ENCODE measurements at places on chromosomes 1 and 21. TPM values are rescaled to one million over a fixed set of nuclear protein-coding genes. Genes with fewer than 3 reads are reported as not detected.

DNA sequence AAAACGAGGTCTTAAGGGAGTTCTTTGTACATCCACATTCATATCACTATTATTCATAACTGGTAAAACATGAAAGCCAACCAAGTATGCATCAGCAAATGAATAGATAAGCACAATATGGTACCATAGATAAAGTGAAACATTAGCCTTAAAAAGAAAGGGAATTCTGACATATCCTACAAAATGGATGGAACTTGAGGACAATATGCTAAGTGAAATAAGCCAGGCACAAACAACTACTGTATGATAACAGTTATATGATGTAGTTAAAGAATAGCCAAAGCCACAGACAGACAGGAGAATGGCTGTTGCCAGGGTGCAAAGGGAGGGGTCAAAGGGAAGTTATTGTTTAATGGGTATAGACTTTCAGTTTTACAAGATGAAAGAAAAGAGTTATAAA lies 148.9 kb downstream of the EIF4G3 start:
- no peaks in the 10 kb centered on the region for H3K27me3 ChIP-seq
- DNase-seq = no peak
- H3K4me3 ChIP-seq = no peak overlapping the region
- peaks cover 19% of the 10 kb centered on the region for H3K36me3 ChIP-seq
- no peak overlapping the region for H3K27ac ChIP-seq

GRCh38 chr21:29306920-29307319 lies 8.2 kb downstream of the BACH1 start:
- peaks cover 18% of the 10 kb centered on the region for H3K36me3 ChIP-seq
- H3K27me3 ChIP-seq = no peaks in the 10 kb centered on the region
- no peak for DNase-seq

DNA sequence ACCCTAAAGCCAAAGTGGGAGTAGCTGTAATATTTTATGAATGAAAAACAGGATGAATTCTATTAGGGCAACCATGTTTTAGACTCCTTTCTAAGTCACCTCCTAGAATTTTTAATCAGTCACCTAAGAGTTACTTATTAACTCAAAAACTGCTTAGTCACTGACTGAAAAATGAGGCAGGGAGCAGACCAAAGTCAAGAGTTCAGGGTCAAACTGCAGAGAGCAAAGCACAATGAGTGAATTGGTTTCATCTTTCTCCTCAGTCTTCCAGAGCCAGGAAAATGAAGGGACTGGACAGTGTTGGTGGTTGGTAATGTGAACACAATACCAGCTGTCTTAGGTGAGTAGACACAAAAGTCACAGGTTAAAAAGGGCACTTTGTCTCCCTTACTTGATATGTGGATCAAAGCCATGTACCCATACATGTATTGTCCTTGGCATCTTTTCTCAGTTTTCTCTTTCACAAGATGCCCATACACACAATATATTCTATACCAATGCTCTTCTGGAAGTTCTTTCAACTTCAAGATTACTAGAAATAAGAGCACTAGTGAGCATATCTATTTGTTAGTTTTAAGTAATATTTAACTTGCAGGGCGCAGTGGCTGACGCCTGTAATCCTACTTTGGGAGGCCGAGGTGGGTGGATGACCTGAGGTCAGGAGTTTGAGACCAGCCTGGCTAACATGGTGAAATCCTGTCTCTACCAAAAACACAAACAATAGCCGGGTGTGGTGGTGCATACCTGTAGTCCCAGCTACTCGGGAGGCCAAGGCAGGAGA lies 42.2 kb downstream of the ATP1B1 start:
- H3K27ac ChIP-seq = no peak overlapping the region
- no peaks in the 10 kb centered on the region for H3K27me3 ChIP-seq
- no peak for DNase-seq
- no peaks in the 10 kb centered on the region for H3K4me1 ChIP-seq

- H3K36me3 ChIP-seq = no peaks in the 10 kb centered on the region
- H3K4me3 ChIP-seq = no peak overlapping the region
These were observed 42.0 kb downstream of the STUM start for GRCh38 chr1:226590614-226591013.

- H3K4me3 ChIP-seq = no peak overlapping the region
- no peaks in the 10 kb centered on the region for H3K36me3 ChIP-seq
- no peaks in the 10 kb centered on the region for H3K27me3 ChIP-seq
- no peak overlapping the region for H3K27ac ChIP-seq
- DNase-seq = no peak
These were observed 467.5 kb downstream of the SMYD3 start for GRCh38 chr1:246039584-246039983.

DNA sequence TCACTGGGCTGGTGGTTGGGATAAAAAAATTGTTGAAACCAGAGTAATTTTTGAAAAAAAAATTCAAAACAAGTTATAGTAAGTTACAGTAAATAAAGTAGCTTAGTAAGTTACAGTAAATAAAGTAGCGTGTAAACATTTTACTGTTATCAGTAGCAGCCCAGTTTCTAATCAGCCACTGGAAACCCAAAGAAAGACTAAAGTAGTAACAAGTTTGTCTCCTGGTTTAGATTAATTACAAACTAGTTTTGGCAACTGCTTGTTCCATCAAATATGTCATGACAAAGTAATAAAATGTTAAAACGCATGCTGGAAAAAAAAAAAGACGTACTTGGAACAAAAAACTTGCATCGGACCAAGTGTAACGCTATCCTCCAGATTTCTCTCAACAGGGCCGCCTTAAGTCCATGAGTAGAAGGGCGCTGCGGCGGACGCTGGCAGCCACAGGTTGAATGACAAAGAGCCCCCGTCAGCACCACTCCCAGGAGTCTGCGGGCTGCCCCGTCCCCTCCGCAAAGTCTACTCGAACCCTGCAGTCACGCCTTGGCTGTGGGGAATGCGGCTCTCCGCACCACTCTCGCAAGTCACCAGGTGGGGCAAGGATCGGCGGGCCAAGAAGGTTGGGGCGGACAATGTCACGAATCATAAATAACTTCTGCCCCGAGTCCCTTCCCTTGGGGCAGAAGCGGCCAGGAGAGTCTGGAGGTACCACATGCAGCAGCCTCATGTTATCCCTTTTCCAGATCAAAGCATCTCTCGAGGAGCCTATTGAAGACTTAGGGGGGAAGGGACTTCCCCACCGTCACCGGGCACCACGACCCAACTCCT lies 837 bp downstream of the SLC16A1 start:
- DNase-seq = peak; percentile 82
- H3K36me3 ChIP-seq = peaks cover 27% of the 10 kb centered on the region
- H3K4me1 ChIP-seq = peaks cover 50% of the 10 kb centered on the region
- no peaks in the 10 kb centered on the region for H3K27me3 ChIP-seq
- peak overlapping the region; percentile 99 for H3K4me3 ChIP-seq

- H3K36me3 ChIP-seq = no peaks in the 10 kb centered on the region
- peaks cover 3% of the 10 kb centered on the region for H3K27me3 ChIP-seq
- DNase-seq = no peak
- peaks cover 44% of the 10 kb centered on the region for H3K4me1 ChIP-seq
These were observed 1.7 kb downstream of the F5 start for GRCh38 chr1:169584483-169585144.

DNA sequence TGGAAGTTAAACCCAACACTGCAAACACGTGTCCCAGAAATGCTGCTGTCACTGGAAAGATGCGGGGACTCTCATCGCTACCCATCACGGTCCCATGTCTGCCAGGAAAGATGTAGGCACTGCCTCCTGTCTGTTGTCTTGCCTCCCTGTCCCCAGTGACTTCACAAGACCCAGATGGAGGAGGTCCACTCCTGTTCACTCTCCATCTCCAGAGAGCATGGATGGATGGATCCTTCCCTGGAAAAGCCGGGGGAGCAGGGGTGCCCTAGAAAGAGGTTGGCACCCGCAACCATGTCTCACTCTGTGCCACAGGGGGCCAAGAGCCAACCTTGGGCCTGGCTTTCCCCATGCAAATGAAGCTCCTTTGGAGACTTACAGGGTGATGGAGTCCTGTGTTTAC lies 135.5 kb downstream of the GLIS1 start:
- H3K4me1 ChIP-seq = peaks cover 4% of the 10 kb centered on the region
- no peak for DNase-seq
- H3K27ac ChIP-seq = no peak overlapping the region
- no peak overlapping the region for H3K4me3 ChIP-seq
- no peaks in the 10 kb centered on the region for H3K27me3 ChIP-seq

- H3K27me3 ChIP-seq = peaks cover 3% of the 10 kb centered on the region
- H3K4me1 ChIP-seq = peaks cover 13% of the 10 kb centered on the region
- no peaks in the 10 kb centered on the region for H3K36me3 ChIP-seq
- H3K27ac ChIP-seq = no peak overlapping the region
- no peak overlapping the region for H3K4me3 ChIP-seq
These were observed 39.7 kb upstream of the EXO1 start for GRCh38 chr1:241808265-241808664.

DNA sequence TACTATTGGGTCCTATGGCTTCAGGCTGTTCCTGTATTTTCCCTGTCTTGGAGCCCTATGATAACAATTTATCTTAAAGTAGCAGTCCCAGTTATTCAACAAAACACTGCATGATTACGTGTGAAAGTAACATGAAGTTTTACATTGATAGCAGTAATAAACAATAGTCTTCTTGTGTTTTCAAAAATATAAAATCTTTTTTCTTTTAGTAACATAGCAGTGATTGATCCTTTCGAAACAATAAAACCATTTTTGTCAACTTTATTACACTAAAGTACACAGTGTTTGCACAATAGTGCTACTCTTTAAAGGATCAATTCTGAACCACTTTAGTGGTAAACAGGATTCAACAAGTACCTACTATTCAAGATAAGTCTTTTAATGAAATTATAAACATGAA lies 90.6 kb downstream of the GPATCH2 start:
- H3K4me3 ChIP-seq = no peak overlapping the region
- no peaks in the 10 kb centered on the region for H3K36me3 ChIP-seq
- H3K27me3 ChIP-seq = no peaks in the 10 kb centered on the region
- no peak for DNase-seq
- H3K27ac ChIP-seq = no peak overlapping the region

DNA sequence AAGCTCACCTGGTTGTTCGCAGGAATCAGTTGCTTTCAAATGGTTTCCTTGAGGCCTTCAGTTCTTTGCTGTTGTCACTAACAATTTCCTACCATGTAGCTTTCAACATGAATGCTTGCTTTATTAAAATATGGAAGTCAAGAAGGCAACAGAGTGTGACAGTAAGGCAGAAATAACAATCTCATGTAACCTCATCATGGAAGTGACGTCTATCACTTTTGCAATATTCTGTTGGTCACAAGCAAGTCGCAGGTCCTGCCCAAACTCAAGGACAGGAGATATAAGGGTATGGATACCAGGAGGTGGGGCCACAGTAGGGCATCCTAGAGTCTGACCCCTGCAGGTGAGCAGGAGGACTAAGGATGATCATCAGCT lies 296.8 kb upstream of the ZP4 start:
- no peaks in the 10 kb centered on the region for H3K27me3 ChIP-seq
- H3K27ac ChIP-seq = no peak overlapping the region
- no peaks in the 10 kb centered on the region for H3K4me1 ChIP-seq
- H3K4me3 ChIP-seq = no peak overlapping the region
- no peak for DNase-seq

- H3K27me3 ChIP-seq = peaks cover 8% of the 10 kb centered on the region
- peaks cover 2% of the 10 kb centered on the region for H3K36me3 ChIP-seq
- no peak overlapping the region for H3K4me3 ChIP-seq
- H3K4me1 ChIP-seq = peaks cover 13% of the 10 kb centered on the region
- no peak for DNase-seq
These were observed 12.7 kb upstream of the FAM89A start for GRCh38 chr1:231052777-231053176.

DNA sequence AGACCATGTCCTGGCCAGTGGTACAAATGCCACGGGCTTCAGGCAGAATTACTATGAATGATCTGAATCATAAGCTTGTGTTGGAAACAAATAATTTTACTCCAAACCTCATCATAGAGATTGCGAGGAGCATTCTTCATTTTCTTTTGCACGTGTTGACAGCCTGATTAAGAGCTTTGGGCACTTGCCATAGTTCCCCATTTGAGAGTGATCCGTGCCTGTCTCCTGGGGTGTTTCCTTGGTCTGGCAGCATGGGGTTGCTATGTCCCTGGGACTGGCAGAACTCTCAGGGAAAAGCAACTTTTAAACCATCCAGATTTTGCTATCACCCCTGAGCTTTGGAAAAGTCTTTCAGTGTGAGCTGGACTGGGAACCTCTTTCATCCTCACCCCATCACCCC lies 54.3 kb upstream of the KCNJ6 start:
- H3K4me1 ChIP-seq = no peaks in the 10 kb centered on the region
- H3K27me3 ChIP-seq = no peaks in the 10 kb centered on the region
- no peak overlapping the region for H3K27ac ChIP-seq
- H3K36me3 ChIP-seq = no peaks in the 10 kb centered on the region

DNA sequence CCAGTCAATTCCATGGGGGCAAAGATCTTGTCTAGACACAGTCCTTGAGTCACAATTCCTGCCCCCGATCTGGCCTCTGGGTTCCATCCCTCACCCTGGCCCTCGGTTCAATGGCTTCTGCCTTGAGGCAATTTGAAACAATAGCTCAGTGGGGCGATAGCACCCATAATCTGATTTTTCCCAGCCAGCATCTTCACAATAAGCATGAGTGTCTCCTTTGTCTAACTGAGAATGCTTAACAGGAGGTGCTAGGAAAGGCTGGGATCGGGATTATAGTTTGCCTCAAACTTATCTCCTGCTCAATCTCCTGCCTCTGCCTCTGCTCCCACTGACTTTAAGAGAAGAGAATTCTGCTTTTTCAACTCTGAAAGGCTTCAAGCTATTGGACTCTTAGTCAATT lies 293.9 kb upstream of the PROX1 start:
- no peak overlapping the region for H3K27ac ChIP-seq
- no peaks in the 10 kb centered on the region for H3K27me3 ChIP-seq
- no peaks in the 10 kb centered on the region for H3K4me1 ChIP-seq
- DNase-seq = no peak
- H3K36me3 ChIP-seq = no peaks in the 10 kb centered on the region
- no peak overlapping the region for H3K4me3 ChIP-seq

BSND gene
- total RNA-seq = 0.12 TPM

LIN9 gene
- 14.3 TPM for total RNA-seq

VAMP4 gene
- 12.5 TPM for total RNA-seq

RNU1-4 gene
- 922 TPM for total RNA-seq

UBXN10 gene
- total RNA-seq = 1.1 TPM

TAS1R2 gene
- total RNA-seq = not detected

ELAPOR1 gene
- 4.5 TPM for total RNA-seq
